ENCODE measurements at places on chromosomes 11 and 22.
A peak's percentile ranks its signal among the peaks of the same experiment; 100 is the strongest.

- peak; percentile 4 for DNase-seq
Measured at GRCh38 chr22:46803031-46803880, 40.8 kb downstream of the TBC1D22A start.

DNA sequence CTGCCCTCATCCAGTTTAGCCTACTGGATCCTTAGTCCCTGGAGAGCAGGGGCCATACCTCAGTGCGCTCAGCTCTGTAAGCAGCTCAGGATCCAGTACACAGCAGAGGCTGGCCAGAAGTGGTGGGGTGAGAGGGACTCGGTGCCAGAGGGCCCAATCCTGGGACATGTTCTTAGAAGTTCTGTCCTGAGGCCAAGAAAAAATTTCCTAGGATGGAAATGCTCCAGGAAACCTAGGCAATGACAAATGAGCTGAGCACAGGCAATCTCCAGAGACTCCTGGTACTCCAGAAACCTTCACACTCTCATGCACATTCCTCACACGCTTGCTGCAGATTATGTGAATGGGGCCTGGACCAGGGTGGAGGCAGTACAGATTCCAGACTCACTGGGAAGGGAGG lies 89.6 kb downstream of the SERGEF start:
- no peak for DNase-seq

GRCh38 chr11:12139144-12139881 lies 28.9 kb downstream of the MICAL2 start:
- no peak for DNase-seq

GRCh38 chr11:105033343-105033742 lies 1.6 kb downstream of the CASP1 start:
- no peak for DNase-seq

DNA sequence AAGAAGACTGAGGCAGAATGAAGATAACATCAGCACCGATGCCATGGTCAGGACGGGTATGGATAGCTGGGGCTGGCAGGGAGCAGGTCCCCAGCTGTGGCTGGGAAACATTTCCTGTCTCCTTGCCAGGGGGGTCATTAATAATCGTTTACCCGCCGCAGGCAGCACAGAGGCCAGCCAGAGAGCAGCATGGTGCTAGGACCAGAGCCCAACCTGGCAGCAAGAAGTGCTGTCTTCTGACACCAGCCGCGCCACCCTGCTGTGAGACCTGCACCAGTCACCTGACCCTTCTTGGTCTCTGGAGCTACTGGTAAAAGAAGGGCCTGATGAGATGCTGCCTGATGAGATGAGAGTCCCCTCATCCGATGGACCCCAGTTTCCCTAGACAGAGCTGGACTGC lies 36.3 kb downstream of the PDE2A start:
- DNase-seq: no peak

- DNase-seq: no peak
Measured at GRCh38 chr11:108733479-108734116, 68.7 kb downstream of the DDX10 start.

- peak; percentile 81 for DNase-seq
Measured at GRCh38 chr22:16824716-16825687, at the start of gene XKR3. Gene XKR3 (minus strand): TSS chr22:16825411. CDS start chr22:16808073, 17,338 bp downstream.

DNA sequence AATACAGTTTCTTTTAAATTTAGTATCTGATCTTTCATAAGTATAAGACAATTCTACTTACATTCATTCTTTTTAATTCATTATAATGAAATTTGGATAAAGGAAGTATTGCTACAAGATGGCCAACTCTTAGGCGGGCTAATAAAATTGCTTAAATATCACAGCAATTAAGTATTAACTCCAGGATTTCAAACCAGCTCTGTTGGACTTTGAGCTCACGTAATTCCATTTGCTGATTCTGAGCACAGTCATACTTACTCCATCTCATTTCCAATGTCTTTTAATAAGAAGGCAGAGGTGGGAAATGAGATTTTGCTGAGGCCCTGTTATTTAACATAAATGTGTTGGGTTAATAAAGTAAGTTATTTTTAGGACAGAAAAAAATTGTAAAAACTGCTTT lies 748.1 kb downstream of the KCNA4 start:
- no peak for DNase-seq

DNA sequence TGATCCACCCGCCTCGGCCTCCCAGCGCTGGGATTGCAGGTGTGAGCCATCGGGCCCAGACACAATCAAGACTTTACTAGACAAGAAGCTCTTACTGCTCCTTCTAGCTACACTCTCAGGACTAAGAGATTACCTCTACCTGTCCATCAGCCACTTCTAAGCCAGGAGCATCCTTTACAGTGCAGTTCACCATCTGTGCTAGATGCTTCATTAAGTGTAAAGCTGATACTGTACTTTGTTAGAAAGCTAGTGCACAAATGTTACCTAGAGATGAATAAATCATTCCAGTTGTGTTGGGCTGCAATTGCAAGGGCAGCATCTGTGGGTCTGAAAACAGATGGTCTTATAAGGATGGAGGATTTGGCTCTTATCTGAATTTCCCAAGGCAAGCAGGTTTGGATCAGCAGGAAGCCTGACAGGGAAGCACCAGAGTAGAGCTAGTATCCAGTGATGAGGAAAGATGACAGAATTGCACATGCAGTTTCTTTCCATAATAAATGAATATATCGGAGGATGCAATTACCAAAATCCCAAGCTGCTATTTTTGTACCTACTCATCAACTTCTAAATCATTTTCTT lies 58.3 kb downstream of the FAM168A start:
- no peak for DNase-seq

- peak; percentile 81 for DNase-seq
Measured at GRCh38 chr11:65744026-65744698, 23.6 kb upstream of the RNASEH2C start.

- DNase-seq: peak; percentile 71
Measured at GRCh38 chr11:75896843-75897419, 81.9 kb downstream of the UVRAG start.

DNA sequence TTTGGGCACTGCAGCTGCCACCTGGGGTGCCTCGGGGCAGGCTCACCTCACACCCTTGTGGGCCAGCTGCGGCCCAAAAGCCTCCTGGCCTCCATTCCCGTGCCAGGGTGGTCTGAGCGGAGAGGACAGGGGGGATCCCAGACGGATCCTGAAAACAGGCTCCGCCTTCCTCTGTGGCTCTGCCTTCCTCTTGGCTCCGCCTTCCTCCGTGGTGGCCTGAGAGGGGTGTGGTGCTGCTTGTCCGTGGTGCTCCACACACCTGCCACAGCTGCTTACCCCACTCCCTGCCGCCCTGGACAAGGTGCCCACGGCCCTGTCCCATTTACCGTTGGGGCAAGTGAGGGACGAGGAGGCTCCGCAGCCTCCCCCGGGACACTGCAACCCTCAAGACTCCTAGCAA lies 23.2 kb upstream of the KCNQ1OT1 start:
- no peak for DNase-seq

- DNase-seq: no peak
Measured at GRCh38 chr22:21697880-21698279, 32.1 kb downstream of the PPIL2 start.

DNA sequence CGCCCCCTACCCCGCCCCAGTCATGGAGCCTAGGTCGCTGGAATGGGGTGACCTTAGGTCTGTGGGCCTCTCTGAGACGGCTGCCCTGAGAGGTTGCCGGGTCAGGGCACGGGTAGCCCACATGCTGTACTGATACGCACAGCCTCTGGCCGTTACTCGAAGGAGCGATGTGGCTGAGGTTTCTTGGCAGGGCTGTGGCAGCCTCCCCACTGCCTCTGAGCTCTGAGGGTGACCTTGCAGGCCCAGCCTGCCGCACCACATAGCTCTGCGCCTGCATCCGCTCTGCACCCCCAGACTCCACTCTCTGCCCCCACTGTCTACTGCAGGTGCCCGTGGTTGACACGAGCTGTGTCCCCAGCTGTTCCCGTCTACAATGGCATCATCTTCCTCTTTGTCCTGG lies 7.3 kb downstream of the ZDHHC8 start:
- no peak for DNase-seq

All from AML-193 (cell line).